ENCODE measurements at places on chromosomes 2 and 18.
A peak's percentile ranks its signal among the peaks of the same experiment; 100 is the strongest.

DNA sequence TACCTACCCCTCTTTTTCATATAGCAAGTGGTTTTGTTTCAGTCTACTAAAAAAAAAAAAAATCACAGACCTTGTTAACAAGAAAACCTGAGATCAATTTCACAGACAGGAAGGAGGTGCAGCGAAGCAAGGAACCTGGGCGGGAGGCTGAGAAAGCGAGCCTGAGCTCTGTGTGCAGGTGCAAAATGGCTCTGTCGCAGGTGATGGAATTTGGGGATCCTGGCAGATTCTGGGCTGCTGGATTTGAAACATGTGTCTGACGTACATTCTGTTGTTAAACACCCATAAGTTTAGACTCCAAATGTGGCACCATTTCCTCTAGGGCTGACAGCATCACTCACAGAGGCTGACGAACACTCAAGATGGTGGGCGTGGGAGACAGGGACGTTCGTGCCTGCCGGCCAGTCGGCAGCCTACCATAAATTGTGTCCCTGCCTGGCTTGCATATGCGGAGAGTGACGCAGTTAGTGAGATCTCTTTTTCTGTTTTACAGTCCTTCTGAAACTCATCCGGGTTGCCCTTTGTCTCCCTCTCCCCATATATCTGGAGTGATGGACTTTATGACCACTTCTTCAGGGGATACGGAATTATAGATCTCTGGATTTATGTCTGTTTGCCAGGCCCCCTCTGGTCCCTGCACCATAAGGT, 8.8 kb upstream of the DDX1 start:
- DNase-seq: no peak

DNA sequence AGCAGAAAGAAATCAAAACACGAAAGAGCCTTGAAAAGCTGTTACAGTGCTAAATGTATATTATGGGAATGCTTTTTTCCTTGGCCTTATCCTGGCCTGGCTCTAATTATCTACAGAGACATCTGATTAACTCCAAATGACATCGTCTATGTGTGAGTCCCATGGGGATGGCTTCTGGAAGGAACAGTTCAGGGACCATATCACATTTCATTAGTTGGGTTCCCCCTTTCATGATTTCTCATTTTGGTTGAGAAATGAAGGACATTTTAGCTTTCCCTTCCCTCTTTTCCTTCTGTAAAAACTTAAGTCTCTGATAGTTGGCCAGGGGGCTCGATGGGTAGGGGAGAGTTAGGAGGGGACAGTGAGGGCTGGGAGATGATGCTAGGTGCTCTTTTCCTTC, 116.7 kb downstream of the PRKCE start:
- no peak for DNase-seq

DNA sequence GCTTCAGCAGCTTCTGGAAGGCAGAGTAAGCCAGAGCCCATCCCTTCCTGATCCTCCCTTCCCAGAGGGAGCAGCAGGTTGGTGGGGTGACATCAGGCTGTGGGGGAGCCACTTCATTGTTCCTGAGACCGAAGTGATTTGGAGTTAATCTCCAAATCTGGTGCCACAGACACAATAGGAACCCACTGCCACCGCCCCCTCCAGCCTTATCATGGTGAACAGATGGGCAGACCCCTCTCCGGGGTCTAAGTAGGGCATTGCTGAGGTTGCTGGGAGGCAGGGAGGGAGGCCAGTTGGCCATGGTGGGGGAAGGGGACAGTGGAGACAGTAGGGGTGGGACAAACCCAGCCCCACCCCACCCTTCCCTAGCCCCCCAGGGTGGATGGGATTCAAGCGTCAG, 25.6 kb upstream of the SLC35F6 start:
- DNase-seq: no peak

GRCh38 chr18:73286584-73286983, 418.8 kb upstream of the NETO1 start:
- DNase-seq: no peak

GRCh38 chr2:2014251-2014771, 270.0 kb upstream of the PXDN start:
- DNase-seq: no peak

DNA sequence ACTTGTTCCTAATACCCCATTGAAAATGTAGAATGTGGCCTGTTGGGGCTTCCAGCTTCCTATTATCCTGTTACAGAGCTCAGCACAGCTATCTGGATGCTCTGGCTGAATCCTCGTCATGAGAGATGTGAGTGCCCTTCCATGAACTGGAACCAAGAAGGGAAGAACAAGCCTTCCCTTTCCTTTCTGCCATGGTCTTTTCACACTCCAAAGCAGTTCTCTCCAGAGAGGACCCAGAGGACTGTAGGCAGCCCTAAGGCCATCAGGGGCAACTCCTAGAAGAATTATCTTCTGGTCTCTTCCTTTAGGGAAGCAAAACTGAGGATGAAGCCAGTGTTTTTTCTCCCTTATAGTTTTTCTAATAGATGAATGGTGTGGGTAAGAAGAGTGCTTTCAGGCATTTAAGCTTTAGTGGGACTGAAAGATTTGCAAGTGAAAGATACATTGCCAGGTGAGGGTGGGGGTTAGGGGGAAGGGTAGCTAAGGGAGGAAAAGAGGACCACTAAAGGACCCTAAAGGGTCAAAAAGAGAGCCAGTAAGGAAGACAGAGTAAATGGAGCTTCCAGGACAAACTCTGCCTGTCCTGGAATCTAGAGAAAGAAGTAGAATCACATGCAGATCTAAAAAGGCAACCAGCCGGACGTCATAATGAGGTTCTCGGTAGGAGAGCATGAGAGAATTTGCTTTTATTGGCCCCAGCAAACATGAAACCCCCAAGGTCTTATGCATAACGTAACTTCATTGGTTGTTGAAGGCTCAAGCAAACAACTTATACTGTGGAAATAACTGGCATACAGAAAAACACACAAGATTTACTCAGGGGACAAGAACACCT, 12.4 kb upstream of the XPO1 start:
- no peak for DNase-seq

DNA sequence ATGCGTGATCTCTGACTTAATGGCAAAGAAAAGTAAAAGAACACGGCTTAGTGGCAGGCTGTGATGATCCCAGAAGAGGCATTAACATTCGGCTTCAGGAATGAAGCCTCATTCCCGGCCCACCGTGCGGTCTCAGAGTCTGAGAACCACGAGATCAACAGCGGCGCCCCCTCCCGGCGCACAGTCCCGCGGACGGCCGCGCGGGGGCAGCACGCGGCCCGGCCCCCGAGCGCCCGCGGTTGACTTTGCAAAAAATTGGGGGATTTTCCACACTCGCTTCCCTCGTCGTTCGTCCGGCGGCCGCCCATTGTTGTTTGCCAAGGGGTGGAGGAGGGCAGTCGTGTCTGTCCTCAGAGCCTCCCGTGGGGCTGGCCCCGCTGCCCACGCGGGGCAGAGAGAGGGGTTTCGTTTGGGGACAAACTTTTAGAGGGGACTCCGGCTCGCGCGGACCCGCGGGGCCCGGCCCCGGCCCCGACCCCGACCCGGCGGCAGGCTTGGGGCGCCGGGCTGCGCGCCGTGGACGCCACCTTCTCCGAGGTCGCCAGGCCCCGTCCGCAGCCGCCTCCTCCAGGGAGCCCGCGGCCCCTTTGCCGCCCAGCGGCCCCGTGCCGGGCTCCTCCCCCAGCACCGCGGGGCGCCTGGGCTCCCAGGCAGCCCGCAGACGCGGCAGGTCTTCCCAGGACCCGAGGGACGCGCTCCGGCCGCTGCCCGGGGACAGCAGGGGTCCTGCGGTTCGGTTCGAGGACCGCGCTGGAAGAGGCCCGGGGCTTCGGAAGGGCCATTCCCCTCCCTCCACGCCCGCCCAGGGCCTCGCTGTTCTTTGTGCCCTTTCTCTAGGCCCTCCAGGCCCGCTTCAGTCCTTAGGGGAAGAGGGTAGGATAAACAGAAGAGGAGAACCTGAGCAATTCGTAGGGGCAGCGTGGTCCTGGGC, 3.4 kb upstream of the HS6ST1 start:
- peak; percentile 11 for DNase-seq

DNA sequence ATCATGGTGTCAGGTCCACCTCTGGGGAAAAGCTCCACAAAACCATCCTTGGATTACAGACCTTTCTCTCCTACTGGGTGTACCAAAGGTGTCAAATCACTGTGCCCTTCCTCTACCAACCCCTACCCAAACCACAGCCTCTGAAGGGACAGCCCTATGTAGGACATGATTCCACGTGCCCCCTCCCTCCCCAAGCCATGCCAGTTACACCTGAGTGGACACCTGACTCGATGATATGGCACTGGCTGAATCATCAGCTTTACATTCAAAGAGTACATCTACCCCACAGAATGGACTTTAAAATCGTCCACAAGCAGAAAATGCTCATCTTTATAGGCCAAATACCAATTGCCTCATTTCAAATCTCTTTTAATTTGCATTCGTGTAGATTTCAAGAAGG, 26.0 kb downstream of the TRABD2A start:
- DNase-seq: no peak

- no peak for DNase-seq
Observed at GRCh38 chr2:233209533-233210171, 41.8 kb upstream of the ATG16L1 start.

GRCh38 chr2:141946016-141946415, 184.8 kb downstream of the LRP1B start:
- DNase-seq: no peak

DNA sequence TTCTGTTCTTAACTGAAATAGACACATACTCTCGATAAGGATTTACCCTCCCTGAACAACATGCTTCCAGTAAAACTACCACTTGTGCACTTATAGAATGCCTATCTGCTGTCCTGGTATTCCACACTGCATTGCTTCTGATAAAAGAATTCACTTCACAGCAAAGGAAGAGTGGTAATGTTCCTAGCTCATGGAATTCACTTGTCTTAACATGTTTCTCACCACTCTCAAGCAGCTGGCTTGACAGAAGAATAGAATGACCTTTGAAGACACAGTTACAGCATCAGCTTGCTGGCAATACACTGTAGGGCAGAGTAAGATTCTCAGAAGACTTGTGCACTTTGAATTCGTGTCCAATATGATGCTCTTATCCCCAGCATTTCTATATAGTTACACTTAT, 524.1 kb upstream of the CNTNAP5 start:
- DNase-seq: no peak
